Activated CD4-positive, alpha-beta T cell treated with anti-CD3 and anti-CD28 coated beads, Interleukin-2, amount 50 U/mL, for 16 hours (primary cell): ENCODE measurements at places on chromosomes 16 and 17.

DNA sequence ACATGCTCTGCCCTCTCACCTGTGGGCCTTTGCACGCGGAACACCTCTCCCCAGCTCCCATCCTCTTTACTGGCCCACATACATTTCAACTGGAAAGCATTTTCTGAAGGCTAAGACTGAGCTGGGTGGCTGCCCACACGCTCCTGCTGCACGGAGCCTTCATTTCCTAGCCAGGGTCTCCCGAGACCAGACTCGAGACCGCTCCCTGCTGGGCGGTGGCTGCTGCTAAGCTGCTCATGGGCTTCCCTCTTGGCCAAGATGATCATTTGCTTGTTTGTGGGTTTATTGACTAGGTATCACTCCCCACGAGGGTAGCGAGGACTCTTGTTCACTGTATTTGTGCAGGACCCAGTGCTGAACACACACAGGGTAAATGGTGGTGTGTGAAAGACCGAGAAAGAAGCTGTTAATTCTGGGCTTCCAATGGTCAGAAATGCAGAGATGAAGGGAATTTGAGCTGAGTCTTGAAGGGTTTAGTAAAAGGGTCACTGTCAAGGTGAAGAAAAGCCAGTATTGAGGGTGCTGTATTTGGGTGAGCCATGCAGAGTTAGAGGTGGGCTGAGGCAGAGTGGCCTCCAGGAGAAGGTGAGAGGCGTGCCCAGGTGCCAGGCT lies 907 bp downstream of the TRAPPC2L start:
- peak; percentile 83 for DNase-seq

DNA sequence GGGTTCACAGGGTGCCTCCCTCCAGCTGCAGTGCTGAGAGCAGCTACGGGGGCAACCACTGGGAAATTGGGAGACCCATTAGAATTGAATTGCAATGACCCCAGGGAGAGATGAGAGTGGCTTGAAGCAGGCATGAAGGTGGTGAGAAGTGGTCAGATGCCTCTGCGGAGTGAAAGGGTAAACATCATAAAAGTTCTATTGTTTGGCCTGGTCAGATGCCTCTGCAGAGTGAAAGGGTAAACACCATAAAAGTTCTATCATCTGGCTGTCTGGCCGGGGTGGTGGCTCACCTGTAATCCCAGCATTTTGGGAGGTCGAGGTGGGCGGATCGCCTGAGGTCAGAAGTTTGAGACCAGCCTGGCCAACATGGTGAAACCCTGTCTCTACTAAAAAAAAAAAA lies 53.5 kb downstream of the TNFRSF13B start:
- no peak for DNase-seq

DNA sequence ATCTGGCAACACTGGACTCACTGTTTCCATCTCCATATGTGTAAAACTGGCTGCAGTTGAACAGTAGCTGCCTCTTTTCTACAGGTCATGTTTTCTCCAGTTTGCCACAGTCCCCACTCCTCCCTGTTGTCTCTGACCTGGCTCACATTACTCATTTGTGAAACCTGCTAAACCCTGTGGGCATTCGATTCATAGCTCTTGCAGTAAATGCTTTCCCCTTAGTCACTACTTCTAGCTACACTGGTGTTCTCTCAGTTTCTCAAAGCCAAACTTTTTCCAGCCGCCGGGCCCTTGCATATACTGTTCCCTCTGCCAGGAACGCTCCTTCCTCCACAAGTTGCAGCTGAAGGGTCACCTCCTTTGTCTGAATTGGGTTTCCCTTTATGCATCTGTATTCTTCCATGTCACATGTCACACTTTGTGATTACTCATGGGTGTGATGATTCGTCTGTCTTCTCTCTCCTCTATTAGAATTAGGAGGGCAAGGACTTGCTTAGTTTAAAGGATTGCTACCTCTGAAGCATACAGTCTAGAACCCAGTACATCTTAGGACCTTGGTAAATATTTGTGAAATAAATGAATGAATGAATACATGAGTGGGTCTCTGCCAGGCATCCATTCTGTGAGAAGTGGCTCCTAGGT lies 15.0 kb upstream of the MT4 start:
- no peak for DNase-seq

GRCh38 chr17:60300011-60300410 lies 91.9 kb downstream of the USP32 start:
- no peak for DNase-seq

- DNase-seq, result no peak
These were observed 17.8 kb upstream of the SLC35B1 start for GRCh38 chr17:49725452-49726130.

- DNase-seq, result peak; percentile 96
These were observed 10.7 kb upstream of the MEAK7 start for GRCh38 chr16:84514874-84515835.

DNA sequence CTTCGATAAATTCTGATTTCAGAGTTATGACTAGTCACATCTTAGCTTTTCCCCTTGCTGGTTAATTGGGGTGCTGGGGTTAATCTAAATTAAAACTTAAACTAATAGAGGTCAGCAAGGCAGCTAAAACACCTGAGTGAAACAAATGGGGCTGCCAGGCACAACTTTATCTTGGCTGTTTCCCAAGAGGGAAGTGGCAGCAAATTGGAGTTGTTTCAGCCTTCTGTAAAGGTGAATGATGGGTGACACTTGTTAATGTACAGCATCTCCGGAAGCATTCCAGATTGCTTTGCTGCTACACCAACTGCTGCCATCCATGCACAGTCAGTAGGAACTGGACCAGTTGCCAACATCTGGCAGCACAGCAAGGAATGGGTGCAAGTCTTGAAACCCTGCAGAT lies 43.9 kb downstream of the AATF start:
- DNase-seq, result no peak

GRCh38 chr16:57479205-57479975 lies 6.9 kb downstream of the DOK4 start:
- DNase-seq, result no peak

DNA sequence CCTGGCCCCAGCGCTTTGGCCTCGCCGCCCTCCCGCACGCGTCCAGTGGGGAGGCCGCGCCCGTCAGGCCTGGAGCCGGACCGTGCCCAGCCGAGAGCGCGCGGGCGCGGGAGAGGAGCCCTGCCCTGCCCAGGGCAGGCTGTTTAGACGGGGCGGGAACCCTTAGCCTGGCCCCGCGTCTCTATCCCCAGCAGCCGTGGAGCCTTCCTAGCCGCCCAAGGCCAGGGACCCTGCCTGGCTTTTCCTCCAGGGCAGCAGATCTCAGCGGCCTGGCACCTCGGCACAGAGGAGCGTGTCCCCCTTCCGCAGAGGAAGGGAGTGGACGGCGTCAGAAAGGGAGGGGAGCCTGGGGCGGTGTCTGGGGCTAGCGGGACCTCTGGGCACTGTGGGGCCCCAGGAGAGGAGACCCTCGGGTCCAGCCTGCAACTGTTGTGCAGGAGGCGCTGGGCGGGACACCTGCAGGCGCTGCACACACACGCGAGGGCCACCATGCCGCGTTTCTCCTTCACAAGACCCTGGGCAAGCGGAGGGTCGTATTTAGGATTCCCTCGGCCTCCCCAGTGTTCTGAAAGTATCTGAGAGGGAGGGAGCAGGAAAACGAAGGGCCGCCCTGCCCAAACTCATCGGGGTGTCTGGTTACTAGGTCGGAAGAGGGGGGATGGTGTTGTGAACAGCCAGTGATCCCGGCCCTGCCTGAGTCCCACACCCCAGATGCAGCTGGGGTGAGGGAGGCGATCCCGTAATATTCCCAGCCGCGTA lies 2.3 kb upstream of the NPTX1 start:
- no peak for DNase-seq

DNA sequence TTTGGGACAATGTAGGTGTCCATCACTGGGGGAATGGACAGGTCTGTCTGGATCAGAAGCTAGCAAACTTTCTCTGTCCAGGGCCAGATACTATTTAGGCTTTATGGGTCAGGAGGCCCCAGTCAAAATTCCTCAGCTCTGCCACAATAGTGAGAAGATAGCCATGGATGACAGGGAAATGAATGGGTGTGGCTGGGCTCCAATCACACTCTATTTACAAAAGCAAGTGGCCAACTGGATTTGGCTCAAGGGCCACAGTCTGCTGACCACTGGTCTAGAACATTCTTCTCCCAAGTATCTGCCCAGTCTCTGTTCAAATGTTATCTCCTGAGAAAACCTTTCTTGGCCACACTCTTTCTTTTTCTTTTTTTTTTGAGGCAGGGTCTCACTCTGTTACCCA lies 339.9 kb downstream of the SOX9 start:
- DNase-seq, result no peak

- DNase-seq, result no peak
These were observed 268.1 kb downstream of the SOX9 start for GRCh38 chr17:72388765-72389473.

DNA sequence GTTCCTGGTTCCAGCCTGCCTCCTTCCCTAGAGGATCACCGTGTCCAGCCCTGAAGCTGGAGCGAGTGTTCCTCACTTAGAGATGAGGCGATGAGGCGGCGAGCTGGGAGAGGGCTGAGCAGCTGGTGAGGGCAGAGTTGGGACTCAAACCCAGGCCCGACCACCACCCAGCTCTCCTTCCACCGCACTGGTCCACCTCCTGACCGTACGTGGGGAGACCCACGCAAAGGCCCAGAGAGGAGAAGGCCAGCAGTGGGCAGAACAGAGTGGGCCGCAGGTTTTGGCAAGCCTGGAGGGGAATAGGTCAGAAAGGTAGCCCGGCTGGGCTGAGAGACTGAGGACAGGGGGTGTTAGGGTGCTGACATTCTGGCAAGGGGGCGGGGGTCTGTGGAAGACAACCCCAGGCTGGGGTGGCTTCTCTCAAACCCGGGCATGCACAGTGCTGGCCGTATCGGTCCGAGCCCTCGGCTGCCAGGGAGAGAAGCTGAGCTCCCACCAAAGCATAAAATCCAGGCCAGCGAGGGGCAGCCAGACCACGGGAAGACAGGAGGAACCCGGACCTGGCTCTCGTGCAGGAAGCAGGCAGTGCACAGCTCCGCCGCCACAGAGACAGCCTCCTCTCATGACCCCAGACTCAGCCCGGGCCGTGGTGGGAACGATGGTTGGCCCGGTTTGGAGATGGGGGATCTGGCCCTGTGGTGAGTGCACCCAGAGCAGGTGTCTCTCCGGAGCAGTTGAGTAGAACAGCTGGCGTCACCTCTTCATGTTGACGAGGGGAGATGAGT lies 24.9 kb downstream of the MLYCD start:
- no peak for DNase-seq

DNA sequence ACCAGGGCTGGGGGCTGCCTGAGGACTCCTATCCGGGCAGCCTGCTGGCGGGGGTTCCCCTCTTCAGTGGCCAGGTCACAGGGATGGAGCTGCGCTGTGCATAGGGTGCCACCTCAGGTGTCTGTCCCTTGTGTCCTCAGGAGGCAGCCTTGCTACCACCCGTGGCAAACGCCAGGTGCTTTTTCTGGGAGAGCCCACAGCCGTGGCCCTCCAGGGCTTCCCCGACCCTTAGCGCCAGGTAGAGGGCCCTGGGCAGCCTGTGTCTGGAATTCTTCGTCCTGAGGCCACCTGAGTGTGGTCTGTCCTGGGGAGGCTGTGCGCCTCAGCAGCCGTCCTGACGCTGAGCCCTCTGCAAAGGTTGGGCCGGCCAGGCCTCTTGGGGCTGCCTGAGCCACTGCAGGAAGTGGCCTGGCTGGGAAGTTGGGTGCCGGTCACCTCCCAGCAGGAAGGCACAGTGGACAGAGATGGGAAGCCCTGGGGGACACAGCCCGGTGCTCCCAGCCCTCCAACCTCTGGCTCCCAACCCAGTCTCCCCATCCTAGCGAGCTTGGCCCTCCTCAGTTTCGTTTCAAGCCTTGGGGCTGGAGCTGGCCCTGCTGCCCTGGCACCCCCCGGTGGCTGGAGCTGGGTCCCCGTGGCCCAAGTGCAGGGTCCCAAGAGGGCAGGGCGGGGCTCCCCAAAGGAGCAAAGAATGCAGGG lies 7.6 kb upstream of the BAIAP3 start:
- DNase-seq, result no peak

GRCh38 chr17:17205368-17206123 lies 587 bp downstream of the PLD6 start:
- DNase-seq, result peak; percentile 68

DNA sequence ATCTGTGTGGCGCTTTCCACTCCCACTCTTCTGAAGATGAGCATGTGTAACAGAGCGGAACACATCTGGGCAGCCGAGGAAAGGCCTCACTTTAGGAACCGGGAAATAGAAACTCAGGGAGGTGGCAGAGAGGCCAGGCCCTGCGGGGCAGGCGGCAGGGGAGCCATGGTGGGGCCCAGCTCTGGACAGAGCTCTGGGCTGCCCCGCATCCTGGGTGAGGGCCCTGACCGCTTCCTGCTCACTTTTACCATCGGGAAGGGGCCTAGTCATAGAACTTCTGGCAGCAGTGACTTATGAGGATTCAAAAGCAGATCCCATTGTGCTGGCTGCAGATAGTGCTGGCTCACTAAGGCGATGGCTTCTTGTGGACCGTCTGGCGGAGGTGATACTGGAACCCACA lies 22.6 kb downstream of the COX4I1 start:
- no peak for DNase-seq
